ENCODE measurements at places on chromosomes 13 and 19.

GRCh38 chr19:10227026-10227971 lies 3.8 kb downstream of the S1PR2 start:
- no peak for DNase-seq

DNA sequence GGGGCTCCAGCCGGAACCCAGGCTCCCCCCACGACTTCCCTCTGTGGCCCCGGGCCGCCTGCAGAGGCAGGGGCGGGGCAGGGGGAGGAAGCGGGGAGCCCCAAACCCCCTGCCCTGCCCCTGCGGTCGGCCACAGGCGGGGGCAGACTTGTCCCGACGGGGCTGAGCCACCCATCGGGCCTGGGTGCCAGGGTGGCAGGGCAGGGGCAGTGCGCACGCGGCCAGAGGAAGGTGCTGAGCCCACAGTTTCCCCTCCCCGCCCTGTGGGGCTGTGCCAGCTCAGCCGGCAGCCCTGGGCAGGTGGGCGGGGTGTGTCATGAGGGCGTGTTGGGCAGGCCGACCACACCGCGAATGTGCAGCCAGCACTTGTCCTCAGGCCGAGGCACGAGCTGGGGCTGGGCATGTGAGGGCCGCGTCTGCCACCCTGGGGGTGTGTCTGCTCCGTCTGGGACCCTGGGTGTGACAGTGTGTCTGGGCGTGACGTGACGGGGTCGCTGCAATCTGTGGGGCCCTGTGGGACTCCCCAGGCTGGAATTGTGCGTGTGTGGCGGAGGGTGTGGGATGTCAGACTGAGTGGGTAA lies 17.7 kb downstream of the CCDC97 start:
- DNase-seq, result peak; percentile 72

GRCh38 chr13:23856008-23856750 lies 33.0 kb downstream of the MIPEP start:
- no peak for DNase-seq

DNA sequence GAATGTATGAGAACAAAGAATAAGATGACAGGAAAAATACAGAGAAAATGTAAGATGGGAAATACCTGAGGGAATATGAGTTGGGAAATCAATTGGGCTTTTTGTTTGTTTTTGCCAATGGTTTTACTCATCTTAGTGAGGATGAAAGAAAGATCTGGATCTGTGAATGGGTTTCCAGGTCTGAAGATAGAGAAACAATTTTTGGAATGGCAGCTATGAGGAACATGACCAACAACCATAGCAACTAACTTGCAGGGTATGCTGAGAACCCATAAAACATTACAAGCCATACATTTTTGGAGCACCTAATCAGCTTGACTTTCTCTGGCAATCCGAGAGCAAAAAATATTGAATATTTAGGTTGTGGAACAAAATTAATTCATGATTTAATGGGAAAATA lies 290.0 kb downstream of the KCTD12 start:
- DNase-seq, result no peak

DNA sequence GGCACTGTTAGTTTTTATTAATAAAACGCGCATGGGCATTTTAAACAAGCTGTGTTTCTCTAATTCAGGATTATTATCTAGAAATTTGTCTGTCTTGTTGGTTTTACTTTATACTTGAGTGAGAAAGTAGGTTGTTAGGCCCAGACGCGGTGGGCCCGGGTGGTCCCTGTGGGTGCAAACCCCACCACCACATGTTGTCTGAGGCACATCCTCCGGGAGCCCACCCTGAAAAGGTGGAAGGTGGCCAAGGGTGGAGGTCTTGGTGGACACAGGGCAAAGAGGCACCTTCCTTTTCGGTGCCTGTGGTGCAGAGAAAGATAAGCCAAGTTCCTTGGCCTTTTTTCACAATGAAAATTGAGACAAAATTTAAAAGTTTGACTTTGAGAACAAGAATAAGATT lies 16.6 kb downstream of the ATP4B start:
- DNase-seq, result no peak

- no peak for DNase-seq
These were observed 2.3 kb upstream of the LCP1 start for GRCh38 chr13:46184277-46184699.

- DNase-seq, result no peak
These were observed 28.1 kb upstream of the SIAH3 start for GRCh38 chr13:45879666-45880065.

Data from esophagus squamous epithelium (tissue), 5 donors.